DMS153 (cell line): ENCODE measurements at places on chromosomes 12 and 14.

GRCh38 chr12:26821212-26821701, 11.7 kb downstream of the ITPR2 start:
- no peak for DNase-seq

DNA sequence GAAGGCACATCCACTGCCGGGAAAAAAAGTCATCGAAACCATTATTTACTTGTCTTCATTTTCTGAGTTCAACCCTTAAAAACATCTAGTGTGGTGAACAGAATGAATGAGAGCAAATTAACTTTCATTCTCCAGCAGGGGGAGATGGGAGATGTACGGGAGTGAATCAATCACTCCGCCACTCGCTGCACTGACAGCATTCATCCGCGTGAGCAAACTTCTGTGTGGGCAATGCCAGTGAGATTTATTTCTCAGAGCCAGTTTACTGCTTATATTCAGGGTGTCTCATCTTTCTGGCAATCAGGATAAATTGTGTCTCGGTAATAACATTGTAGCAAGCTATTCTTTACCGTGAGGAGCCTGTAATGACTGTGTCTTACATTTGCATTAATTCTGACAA, 463.6 kb upstream of the MIS18BP1 start:
- no peak for DNase-seq

DNA sequence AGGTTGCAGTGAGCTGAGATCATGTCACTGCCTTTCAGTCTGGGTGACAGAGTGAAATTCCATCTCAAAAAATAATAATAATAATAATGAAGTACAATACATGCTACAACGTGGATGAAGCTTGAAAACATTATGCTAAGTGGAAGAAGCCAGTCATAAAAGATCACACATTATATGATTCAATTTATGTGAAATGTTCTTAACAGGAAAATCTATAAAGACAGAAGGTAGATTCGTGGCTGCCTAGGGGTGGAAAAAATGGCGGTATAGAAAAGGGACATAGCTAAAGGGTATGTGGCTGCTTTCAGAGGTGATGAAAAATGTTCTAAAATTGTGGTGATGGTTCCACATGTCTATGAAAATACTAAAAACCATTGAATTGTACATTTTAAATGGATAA, 41.0 kb upstream of the AMIGO2 start:
- DNase-seq, result no peak

GRCh38 chr14:52032204-52032801, 36.6 kb downstream of the NID2 start:
- no peak for DNase-seq

DNA sequence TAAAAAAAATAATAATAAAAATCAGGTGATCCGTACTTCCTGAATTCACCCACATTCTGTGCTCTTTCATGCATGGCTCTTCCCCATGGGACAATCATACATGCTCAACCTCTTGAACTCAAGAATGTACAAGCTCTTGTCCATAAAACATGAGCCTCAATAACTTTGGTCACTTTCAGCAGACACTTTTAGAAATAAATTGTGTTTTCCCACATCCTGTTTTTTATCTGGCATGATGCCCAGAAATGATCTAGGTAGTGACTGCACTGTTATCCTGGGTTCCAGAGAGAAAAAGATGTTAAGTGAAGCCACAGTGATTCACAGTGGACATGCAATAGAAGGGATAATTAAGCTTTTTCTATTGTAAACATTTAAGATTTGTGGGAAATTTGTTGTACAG, 537.6 kb upstream of the TMEM132C start:
- no peak for DNase-seq
